ENCODE measurements at places on chromosomes 2 and 18. TPM values are rescaled to one million over a fixed set of nuclear protein-coding genes. Genes with fewer than 3 reads are reported as not detected.
A peak's percentile ranks its signal among the peaks of the same experiment; 100 is the strongest.

- DNase-seq = peak; percentile 31
Measured at GRCh38 chr2:190862571-190862991, 18.0 kb upstream of the GLS start.

DNA sequence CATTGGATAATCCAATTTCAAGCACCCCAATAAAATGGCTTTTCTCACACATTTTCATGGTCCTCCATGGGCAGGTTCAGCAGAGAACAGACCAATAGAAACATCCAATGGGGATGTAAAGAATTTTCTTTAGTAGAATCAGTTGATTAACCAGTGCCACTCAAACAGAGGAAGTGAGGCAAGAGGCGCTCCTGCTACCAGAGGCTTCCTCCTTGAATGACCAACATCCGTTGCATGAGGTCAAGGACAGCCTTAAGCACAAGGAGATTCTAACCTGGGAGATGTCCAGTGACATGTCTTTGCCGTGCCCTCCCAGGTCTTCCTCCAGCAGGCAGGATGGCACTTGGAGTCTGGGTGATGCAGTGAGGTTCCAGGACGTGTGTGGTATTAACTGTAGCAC lies 146.6 kb downstream of the PIEZO2 start:
- DNase-seq = no peak

DNA sequence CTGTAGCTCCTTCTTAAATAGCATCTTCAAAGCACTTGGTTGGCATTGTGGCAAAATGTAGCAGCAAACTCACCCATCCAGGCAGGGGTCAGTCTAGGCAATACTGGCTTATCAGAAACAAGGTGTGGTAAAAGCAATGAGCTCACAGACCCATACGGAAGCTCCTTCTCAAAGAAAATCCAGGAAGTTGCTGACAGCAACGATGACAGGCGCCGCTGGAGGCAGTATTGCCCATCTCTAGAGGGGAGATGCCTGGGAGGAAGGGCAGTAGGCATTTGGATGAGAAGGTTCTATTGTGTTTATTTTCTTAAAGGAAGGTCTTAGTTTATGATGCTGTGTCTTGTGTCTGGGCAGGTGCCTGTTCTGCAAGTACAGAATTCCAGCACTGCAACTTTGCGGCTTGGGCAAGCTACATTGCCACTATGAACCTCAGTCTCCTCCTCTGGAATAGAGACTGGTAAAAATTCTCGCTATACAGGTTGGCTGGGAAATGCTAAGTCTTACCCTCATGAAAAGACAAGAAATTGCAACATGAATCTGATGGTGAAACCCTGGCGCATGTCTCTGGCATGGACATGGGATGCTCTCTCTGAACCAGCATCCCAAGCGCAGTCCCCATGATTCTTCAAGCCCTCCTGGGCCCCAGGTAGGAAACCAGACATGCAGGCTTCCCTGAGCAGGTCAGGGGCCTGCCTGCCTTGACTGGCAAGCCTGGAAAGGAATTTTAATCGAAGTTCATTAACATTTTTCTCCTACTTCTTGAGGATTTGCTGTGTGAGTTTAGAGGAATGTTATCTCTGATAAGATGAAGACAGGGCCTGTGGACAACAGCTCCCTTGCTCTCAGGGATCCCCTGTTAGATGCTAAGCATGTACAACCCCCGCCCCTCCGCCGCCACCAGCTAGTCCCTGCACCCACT lies 156.0 kb downstream of the TFCP2L1 start:
- peak; percentile 7 for DNase-seq

RAB27B gene
- 8.5 TPM for total RNA-seq

- no peak for DNase-seq
Measured at GRCh38 chr2:133061874-133062593, 392.0 kb upstream of the LYPD1 start.

DNA sequence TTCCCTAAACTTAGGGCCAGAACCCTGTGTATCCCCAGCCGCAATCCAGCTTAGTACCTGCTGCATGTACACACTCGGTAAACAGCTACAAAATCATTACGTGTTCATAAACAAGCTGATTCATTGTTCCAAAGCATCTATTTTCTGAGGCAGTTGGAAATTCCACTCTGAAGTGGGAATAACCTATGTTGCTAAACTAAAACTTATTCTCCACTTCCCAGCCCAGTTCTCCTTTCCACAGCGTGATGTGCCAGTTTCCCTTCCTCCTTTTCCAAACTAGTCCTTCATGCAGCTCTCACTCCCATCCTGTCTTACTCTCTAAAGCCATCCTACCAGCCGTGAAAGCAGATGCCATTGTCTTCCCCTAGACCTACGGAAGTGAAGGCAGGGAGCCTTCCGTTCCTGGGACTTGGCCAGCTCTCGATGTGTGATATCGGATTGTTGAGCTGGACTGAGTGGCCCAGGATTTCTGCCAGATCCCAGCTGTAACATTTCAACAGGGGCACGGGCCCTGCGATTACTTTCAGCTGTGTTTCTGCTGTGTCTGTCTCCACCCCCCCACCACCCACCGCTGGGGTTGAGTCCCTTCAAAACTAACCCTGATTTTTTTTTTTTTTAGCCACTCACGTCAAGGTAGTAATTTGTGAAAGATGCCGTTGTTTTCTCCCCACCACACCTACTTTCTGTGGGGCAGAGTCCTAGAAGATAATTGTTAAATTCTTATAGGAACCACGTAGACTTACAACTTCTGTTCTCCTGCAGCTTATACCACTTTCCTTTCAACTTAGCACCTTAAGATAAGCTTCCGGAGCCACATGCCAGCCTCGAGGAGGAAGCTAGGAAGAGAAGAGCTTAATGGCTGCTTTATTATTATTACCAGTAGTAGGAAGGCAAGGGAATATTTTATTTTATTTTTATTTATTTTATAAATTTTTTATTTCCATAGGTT lies 100.9 kb downstream of the CRIM1 start:
- DNase-seq = no peak

RSAD2 gene
- total RNA-seq = 4.1 TPM

DNA sequence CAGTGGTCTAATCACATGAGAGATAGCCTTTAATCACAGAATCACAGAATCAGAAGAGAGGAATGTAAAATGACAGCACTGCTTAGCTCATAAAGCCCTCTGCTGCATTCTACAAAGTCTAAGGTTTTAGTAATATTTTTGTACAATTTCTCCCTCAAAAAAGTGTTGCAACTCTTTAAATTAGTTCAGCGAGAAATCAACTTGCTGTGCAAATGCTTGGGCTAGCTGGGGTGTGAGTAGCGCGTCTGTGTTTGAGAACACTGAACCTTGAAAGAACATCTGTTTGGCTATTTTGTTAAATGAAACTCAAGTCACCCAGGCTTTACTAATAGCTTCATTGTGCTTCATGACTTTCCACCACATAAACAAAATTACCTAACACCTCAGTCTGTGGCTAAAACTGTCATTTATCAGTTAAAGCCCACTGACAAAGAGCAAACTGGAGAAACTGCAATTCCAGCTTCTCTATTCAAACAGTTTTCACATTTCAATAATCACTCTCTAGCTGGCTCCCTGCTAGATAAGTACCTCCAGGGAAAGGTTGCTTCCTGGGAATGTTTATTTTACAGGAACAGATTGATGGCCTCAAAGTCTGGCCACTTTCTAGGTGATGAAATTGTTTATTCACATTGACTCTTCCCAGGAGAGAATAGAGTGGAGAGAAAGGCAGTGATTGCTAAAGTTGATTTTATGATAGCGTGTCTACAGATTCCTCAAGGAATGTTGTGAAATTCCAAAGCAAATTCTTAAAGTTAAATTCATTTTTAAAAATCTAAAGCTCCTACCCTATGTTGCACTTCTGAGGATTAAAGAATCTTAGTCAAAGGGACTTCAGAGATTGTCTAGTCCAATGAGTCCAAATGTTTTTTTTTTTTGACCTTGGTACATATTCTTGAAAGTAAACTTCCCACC lies 36.0 kb upstream of the STAT1 start:
- DNase-seq = no peak

GRCh38 chr2:10844097-10844496 lies 31.5 kb upstream of the PDIA6 start:
- DNase-seq = no peak

MATN3 gene
- total RNA-seq = not detected

- peak; percentile 30 for DNase-seq
Measured at GRCh38 chr2:169362118-169362893, at the start of gene LRP2. LRP2 (minus strand) TSS chr2:169362534; CDS start chr2:169362399, 135 bp downstream.

REG3A gene
- total RNA-seq = not detected

SERPINB4 gene
- not detected for total RNA-seq

DNA sequence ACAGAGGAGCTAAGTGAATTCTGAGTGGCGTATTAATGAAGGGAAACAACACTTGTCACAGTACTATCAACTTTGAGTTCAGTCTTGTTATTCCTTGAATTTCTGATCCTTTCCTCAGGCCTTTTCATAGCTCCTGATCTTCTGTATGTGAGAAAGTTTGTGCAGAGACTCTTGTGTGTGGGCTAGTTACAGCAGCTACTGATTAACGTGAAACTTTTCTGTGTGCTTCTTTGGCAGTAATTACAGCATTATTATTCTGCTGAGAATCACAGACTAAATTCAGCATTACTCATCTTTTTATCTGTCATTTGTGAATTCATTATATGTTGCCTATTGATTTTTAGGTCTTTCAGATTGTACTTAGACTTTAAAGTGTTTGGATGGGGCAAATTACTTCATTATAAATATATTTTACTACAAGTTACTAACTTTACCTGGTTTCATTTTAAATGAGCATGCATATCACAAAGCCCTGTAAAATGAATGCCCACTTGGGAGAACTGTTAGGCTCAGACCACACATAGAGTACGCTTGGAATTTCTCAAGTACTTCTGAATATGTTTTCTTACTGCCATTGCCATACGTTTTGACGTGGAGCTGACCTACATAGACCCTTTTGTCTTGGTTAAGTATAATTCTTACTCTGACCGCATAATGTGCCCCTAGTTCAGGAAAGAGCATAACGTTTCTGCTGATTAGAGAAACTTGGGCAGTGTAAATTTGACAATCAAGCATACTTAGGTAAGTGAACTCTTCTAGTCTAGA lies 36.2 kb downstream of the CREB1 start:
- no peak for DNase-seq

GRCh38 chr18:31301201-31301655 lies 16.7 kb upstream of the DSG1 start:
- DNase-seq = no peak

STPG4 gene
- 0.32 TPM for total RNA-seq

GRCh38 chr2:155310589-155310988 lies 612.1 kb downstream of the KCNJ3 start:
- peak; percentile 2 for DNase-seq

DNA sequence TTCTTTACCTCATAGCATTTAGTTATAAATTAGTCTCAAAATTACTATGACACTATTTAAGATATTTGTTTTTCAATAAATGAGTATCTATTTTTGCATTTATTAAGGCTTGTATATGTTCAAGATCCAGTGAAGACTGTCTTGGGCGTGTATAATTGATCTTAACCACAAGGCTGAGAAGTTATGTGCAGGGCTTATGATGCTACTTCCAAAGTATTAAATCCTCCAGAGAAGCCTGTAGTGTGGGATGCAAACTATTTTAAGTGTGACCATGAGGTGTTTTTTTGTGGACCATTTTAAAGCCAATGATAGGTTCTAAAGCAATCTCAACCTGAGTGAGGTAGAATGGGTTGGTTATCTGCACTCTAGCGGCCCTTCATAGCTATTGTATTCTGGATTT lies 219.9 kb downstream of the ZNF407 start:
- no peak for DNase-seq

DNA sequence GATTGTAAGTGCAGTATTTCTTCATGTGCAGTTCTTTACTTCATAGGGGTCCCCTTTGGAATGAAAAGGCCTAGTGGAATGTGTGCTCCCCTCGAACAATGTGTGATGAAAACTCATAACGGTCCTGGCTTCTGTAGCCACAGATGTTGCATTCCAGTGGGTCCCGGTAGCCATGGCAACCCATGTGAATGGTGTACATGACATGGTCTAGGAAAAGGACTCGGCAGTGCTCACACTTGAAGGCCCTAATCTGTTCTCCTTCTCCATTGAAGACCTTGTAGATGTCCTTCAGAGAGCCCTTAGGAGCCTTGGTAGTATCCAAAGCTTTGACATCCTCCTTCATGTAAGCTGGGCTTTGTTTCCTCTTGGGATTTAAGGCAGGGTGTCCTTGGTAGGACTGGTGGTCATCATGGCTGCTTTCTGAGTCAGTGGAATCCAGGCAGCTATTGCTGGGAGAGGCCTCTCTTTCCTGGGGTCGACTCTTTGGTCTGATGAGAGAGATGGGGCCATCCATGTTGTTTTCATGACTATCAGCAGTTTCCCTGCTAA lies 144.0 kb downstream of the IKZF2 start:
- DNase-seq = no peak

DNA sequence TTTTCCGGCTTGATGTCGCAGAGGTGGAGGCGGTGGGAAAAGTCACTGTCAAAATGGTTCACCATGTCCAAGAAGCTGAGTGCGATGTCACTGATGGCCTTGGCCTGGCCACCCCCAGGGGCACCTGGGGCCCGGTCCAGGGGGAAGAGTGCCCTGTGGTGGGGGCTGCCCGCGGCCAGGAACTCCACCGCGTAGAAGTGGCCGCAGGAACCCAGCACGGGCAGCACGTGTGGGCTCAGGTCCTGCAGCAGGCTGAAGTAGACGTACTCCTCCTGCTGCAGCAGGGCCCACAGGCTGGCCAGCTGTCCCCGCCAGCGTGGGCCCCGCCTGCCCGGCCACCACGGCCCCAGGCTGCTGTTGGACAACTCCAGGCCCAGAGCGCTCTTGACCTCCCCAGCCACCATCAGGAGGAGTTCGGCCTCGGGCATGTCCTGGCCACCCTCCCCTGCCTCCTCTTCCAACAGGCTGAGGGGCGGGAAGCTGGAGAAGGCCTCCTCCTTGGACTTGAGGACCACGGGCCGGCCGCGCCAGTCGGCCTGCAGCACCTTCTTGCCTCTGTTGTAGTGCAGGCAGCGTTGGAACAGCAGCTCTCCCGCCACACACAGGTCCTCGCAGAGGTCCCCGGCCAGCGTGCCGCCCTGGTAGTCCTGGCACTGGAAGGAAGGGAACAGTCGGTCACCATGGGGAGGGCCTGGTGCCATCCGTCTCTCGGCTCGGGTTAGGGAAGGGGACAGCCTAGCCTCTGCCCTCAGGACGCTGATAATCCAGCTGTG lies 10.3 kb downstream of the DIPK1C start:
- DNase-seq = no peak

REG1B gene
- total RNA-seq = not detected

NEU2 gene
- total RNA-seq = not detected

DNA sequence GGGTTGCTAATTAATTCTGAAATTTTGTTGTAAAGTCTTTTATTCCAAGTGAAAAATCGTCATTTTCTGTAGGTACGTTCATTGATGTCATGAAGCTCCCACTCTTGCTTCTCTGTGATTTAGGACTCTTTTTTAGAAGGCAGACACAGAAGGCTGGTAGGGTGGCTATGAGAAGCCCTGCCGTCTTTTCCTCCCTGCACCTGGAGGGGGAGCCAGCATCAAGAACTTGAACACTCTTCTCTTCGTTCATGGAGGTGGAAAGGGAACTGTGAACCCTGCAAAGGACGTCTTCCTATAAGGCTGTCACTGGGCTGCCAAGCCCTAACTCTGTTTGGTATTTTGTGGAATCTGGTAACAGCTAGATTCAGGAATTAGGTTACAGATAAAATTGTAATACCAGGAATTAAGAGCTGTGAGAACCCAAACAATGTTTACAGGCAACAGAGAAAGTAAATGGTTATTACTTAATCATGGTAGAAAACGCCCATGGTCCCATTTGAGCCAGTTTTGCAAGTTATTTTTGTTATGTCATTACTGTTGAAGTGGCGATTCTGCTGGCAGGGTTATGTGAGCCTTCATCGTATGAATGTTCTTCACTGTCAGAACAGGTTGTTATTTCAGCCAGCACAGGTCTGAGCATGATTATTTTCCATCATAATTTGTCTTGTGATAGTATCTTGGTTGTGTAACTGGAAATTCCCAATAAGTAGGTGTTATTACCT lies 112.2 kb downstream of the OSBPL6 start:
- DNase-seq = peak; percentile 55

All from CD4-positive, CD25-positive, alpha-beta regulatory T cell (primary cell).